ENCODE measurements at places on chromosomes 16 and 17. TPM values are rescaled to one million over a fixed set of nuclear protein-coding genes. Genes with fewer than 3 reads are reported as not detected.

CDRT15 gene
- total RNA-seq, result not detected

DLX3 gene
- not detected for total RNA-seq

SEZ6L2 gene
- 0.26 TPM for total RNA-seq

TP53TG3F gene
- not detected for total RNA-seq

KREMEN2 gene
- 0.28 TPM for total RNA-seq
